ENCODE measurements at places on chromosomes 3 and 15. TPM values are rescaled to one million over a fixed set of nuclear protein-coding genes. Genes with fewer than 3 reads are reported as not detected.

The GNB4 gene
- total RNA-seq, result 8.2 TPM

GRCh38 chr3:66413151-66413751 is 87.6 kb downstream of the LRIG1 start:
- peak; percentile 42 for ATAC-seq

The GRAMD2A gene
- 0.27 TPM for total RNA-seq

DNA sequence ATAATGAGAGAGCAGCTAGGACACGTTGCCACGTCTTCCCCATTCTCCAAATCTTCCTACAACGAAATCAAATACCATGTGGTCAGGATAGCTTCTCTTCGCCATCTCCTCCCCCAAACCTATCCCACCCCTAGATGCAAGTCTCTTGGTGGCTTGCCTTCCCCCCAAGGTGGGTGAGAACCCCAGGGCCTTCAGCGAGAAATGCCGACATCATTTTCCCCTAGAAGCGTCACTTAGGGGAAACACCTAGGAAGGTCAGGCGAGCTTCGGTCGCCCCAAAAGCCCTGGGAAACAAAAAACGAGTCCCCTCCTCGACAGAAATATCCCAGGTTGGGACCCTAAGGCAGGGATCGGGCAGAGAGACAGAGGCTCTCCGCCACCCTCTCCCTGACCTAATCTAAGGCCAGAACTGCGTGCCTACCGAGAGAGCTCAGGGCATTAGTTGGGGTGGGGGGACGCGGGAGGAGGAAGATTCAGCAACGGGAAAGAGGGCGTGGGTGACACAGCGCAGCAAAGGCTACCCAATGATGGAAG is 502 bp downstream of the DPH3 start:
- ATAC-seq, result no peak

DNA sequence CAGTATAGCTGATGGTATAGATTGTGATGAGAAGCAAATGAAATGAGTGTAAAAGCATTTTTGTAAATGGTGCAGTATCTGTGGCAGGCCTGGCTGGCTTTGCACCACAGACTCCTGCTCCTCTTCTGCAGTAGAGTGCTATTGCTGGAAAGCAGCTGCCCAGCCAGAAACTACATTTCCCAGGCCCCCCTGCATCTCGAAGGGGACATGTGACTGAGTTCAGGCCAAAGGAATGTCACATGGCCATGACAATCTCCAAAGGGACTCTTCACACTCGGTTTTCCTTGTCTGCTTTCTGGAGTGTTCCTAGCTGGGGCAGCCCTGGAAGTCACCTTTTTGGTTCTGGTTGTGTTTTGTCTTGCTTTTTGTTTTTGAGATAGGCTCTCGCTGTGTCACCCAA is 277.1 kb downstream of the SUCLG2 start:
- ATAC-seq, result no peak

DNA sequence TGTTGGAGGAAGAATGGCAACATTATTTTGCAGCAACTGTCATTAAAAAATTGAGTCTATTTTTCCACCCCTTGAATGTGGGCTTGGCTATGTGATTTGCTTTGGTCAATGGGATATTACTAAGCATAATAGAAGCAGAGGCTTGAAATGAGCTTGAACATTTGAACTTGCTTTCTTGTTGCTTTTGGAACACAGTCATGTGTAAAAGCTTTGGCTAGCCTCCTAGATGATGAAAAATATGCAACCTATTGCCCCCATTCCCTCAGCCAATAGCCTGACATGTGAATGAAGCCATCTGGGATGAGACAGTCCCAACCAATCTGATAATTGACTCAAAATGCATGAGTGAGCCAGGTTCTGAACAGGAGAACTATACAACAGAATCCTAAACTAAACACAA is 78.4 kb downstream of the PLSCR2 start:
- ATAC-seq, result peak; percentile 77

DNA sequence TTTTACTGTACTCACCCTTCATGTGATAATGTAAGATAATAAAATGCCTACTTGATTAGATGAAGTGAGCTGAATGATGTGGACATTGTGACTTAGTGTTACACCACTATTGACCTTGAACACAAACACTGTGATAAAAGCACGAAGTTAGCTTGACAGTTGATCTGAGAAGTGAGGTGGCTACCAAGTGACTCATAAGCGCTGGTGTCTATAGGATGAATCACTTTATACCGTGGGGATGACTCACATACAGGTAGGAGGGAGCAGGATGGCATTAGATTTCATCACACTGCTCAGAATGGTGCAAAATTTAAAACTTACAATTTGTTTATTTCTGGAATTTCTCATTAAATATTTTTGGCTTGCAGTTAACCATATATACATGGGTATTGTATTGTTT is 174.7 kb upstream of the CNTN3 start:
- peak; percentile 88 for ATAC-seq

GRCh38 chr15:64455961-64456371 is 4.4 kb upstream of the ZNF609 start:
- peak; percentile 11 for ATAC-seq

DNA sequence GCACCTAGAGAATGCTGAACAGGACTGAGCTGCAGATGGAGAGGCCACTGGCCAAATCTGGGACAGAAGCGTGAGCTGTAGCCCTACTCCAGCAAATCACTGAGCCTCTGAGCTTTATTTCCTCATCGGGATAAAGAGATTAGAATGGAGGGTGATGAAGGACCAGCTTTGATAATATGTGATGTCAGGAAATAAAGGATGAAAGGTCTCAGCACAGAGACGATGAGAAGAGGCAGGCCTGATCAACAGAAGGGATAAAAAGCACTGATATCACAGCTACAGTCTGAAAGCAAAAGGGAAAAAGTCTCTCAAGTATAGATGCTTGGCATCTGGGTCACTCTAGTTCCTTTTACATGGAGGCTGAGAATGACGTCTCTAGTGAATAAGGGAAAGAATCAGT is 70.0 kb downstream of the DHX30 start:
- ATAC-seq, result no peak

DNA sequence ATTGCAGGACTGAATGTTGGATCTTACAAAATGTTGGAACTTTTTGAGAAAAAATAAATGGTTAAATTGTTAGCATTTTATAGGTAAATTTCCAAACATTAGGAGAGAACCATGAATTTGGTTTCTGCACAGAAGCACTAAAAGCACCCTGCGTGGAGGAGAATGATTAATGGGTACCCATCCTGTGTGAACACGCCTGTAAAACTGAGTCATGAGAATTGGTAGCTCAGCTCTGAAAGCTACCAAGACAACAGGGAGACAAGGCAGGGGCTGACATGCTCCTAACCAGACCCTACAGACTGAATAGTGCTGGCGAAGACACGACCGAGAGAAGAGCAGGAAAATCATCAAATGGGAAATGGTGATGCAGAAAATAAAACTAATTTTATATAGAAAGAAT is 32.4 kb upstream of the MTMR10 start:
- ATAC-seq, result no peak

The CHRNA7 gene
- total RNA-seq, result 2.7 TPM

GRCh38 chr3:12601072-12601471 is 44.2 kb downstream of the MKRN2 start:
- ATAC-seq, result no peak

The CP gene
- 35.9 TPM for total RNA-seq

- no peak for ATAC-seq
These were observed 759.4 kb downstream of the NSUN3 start for GRCh38 chr3:94822298-94822697.

GRCh38 chr15:26867200-26868007 is 542 bp downstream of the GABRA5 start:
- ATAC-seq, result peak; percentile 60

GRCh38 chr3:46368569-46368968 is 2.2 kb upstream of the CCR5 start:
- no peak for ATAC-seq

- peak; percentile 75 for ATAC-seq
These were observed 630.4 kb upstream of the TBL1XR1 start for GRCh38 chr3:177827511-177828207.

GRCh38 chr15:22968366-22968765 is 11.8 kb downstream of the CYFIP1 start:
- peak; percentile 73 for ATAC-seq

The FHIT gene
- 18.2 TPM for total RNA-seq

- ATAC-seq, result peak; percentile 99
These were observed at the start of gene C3orf33 for GRCh38 chr3:155805802-155806618. Gene C3orf33, minus strand, starts transcription at chr3:155806278. Its CDS starts 26 bp downstream, at chr3:155806252.

The FETUB gene
- total RNA-seq, result not detected

DNA sequence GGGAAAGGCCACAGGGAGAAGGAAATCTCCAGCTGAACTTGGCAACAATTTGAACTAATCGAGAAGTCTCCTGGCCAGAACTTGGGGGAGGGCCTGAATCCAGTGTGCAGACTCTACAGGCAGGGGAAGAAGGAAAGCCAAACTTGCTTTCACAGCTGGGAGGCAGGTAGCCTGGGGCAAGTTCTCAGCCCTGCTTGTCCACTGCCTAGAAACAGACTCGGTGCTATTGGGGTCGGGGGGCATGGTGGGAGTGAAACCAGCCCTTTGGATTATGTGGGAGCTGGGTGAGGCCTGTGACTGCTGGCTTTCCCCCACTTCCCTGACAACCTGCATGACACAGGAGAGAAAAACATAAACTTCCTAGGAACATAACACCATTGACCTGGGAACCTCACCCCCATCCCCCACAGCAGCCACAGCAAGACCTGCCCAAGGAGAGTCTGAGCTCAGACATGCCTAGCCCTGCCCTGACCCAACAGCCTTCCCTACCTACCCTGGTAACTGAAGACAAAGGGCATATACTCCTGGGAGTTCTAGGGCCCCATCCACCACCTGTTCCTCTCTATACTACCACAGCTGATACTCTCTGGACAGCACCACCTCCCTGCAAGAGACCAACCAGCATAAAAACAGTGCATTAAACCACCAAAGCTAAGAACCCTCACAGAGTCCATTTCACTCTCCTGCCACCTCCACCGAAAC is 103.7 kb upstream of the MNS1 start:
- ATAC-seq, result no peak

- ATAC-seq, result no peak
These were observed 65.2 kb downstream of the MTHFS start for GRCh38 chr15:79831604-79832003.

The MST1R gene
- total RNA-seq, result 0.38 TPM

GRCh38 chr3:160477750-160478149 is 28.2 kb upstream of the TRIM59 start:
- no peak for ATAC-seq

The P2RY1 gene
- 11.4 TPM for total RNA-seq

DNA sequence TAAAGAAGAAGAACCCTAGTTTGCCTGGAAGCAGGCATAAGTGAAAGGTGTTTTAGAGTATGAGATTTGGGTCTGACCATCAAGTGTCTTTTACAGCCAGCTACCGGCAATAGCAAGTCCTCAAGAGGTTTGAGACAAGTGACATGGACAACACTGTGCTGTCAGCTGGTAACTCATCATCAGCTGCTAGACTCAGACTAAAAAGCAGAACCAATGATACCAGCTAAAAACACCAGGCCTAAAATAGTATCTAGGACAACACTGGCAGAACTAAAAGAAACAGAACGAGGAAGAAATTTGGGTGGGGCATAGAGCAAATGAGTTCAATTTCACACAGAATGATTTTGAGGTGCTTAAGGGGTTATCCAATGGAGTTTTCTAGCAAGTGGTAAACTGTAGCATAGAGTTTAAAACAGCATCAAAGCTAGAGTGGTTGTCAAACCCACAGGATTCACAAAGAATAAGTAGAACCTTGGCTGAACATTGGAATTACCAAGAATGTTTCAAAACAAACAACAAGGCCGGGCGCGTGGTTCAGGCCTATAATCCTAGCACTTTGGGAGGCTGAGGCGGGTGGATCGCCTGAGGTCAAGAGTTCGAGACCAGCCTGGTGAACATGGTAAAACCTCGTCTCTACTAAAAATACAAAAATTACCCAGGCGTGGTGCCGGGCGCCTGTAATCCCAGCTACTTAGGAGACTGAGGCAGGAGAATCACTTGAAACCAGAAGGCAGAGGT is 3.9 kb downstream of the CIAO2A start:
- ATAC-seq, result no peak

The AMOTL2 gene
- total RNA-seq, result 51.4 TPM

GRCh38 chr3:151314137-151314536 is 2.5 kb downstream of the GPR87 start:
- no peak for ATAC-seq

DNA sequence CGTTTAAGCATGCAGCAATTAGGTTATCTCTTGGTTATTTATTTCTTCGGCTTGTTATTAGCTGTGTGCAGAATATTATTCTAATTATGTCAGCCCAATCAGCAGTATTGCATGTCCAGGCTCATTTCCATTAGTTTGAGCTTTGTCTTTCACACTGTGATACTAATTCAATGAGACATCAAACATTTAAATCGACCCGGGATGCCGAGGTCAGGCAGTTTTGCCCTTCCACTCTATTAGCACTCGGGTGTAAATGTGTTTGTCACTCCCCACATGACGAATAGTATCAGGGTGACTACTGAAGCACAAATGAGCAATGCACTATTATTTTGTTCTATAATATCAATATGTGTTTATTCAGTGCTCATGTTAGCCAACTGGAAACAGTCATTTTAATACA is 170.9 kb downstream of the ANXA2 start:
- peak; percentile 61 for ATAC-seq

DNA sequence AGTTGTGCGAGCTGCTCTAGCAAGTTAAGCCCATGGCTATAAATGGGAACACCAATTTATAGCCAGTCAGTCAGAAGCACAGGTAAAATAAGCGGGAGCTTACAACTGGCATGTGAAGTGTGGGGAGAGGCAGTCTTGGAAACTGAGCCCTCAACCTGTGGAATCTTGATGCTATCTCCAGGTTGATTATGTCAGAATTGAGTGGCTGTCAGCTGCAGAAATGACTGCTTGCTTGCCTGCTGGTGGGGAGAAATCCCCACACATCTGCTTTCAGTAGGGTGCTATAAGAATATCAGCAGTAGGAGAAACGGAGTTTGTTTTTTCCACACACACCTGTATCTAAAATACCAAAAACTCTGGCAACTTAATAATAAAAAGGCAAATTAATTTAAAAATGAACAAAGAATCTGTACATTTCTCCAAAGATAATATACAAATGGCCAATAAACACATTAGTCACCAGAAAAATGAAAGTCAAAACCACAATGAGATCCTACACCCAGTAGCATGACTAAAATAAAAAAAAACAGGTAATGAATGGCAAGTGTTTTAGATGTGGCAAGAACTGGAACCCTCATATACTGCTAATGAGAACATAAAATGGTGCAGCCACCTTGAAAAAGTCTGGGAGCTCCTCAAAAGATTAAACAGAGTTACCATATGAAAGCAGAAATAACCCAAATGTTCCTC is 26.0 kb upstream of the MAP4 start:
- no peak for ATAC-seq

The CERS3 gene
- total RNA-seq, result 0.68 TPM

All from motor neuron (in vitro differentiated cells).